IPS-NIHi11 (cell line): ENCODE measurements at places on chromosomes 4 and X.

DNA sequence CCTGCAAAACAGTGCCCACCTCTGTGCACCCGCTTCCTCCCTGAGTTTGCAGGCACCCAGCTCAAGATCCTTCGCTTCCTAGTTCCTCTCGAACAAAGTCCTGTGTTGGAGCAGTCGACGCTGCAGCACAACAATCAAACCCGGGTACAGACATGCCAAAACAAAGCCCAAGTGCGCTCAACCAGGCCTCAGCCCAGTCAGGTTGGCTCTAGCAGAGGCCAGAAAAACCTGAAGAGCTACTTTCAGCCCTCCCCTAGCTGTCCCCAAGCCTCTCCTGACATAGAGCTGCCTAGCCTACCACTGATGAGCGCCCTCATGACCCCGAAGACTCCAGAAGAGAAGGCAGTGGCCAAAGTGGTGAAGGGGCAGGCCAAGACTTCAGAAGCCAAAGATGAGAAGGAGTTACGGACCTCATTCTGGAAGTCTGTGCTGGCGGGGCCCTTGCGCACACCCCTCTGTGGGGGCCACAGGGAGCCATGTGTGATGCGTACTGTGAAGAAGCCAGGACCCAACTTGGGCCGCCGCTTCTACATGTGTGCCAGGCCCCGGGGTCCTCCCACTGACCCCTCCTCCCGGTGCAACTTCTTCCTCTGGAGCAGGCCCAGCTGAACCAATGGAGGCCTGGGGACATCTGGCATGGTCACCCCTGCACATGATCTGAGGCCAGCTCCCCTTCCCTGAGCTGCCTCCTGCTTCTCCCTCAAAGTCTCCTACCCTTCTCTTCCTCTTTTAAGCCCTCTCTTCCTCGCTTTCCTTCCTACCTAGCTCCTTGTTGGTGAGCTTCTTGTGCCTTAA is 6.9 kb downstream of the APEX2 start:
- DNase-seq = no peak

DNA sequence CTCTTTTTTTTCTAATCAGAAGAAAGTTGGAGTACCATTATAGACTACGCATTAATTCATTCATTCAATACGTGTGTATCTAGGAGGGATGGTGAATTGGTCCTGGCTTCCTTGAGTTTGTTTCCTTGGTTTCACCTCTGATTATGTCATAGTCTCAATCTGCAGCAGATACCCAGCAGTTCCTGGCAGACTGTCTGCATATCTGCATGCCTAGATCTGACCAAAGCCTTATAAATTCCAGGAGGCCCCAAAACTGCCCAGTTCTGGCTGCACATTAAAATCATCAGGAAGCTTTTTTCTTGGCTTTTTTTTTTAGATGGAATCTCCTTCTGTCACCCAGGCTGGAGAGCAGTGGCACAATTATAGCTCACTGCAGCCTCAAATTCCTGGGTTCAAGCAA is 27.2 kb upstream of the SLC34A2 start:
- DNase-seq = no peak

GRCh38 chr4:4496592-4497372 is 45.1 kb downstream of the STX18 start:
- no peak for DNase-seq

DNA sequence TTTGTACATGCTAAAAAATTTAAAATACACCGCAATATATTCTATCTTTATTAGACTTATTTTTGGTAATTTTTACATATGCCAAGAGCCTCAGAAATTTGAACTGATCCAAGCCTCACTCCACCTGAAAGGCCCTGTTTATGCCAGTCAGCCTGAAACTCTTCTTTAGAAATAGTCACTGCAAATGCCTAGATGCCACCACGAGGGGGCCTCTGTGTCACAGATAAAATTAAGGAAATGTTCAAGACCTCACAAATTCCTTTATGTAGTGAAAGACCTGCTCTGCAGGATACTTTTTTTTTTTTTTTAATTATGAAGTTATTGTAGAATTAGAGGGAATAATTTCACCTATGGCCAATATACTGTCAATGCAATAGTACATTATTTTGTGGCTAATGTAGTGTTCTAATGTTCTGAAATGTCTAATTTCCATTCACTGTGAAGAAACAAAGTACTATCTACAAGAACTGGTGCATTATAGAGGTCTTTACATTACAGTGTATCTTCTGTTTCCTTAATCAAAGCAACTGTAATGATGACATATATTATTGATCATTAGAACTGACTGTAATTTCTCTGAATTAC is 69.8 kb downstream of the DTHD1 start:
- DNase-seq = peak; percentile 40

DNA sequence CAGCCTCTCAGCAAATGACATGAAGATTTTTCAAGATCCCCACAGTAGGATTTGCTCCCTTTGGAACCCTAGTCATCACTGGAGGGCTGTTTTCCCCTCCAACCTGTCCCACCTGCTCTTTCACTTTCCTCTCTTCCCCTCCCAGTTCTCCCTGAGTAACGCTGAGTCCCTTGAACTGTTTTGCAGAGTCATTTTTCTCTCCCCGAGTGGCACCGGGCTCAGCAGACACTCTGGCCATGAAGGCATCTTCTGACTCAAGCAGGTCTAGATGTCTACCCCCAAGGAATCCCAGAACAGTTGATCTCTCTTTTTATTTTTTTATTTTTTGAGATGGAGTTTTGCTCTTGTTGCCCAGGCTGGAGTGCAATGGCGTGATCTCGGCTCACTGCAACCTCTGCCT is 52.2 kb downstream of the HTRA3 start:
- no peak for DNase-seq

DNA sequence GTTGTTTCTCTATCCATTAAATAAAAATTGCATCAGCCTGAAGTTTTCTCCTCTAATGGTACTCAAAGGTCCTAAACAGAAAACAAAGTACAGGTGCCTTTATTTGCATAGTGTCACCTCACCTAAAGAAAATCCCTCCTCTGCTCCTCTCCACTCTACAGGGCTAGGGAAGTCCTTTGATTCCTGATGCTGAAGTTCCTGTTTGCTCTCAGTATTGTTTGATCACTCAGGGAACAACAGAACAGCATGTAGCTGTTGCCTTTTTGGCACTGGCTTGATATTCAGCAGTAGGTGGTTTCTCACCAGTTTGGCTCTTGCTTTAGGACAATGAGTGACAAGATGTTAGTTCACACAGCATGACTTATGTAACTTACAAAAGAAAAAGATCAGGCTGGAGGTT is 156.2 kb upstream of the SLC7A11 start:
- peak; percentile 48 for DNase-seq

DNA sequence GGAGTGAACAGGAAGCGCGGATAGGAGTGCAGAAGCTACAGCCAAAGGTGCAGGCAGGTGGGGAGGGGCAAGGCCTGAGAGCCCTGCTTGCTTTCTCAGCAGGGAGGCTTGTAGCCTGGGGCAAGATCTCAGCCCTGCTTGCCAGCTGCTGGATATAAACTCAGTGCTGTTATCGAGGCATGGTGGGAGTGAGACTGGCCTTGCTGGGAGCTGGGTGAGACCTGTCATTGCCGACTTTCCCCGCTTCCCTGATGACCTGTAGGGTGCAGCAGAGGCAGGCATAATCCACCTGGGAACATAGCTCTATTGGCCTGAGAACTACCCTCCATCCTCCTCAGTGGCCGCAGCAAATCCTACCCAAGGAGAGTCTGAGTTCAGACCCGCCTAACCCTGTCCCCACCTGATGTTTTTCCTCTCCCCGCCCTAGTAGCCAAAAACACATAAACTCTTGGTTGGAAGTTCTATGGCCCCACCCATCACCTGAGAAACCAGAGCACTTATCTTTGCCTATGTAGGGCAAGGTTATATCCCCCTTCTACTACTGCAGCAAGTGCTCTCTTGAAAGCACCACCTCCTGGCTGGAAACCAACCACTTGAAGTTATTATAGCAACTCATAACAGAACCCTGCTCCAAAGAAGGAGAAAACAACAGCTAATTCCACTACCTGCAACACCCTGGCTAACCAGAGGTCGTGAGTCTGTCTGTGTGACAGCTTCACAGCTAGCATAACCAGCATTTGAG is 80.7 kb downstream of the FHIP1A start:
- peak; percentile 50 for DNase-seq

DNA sequence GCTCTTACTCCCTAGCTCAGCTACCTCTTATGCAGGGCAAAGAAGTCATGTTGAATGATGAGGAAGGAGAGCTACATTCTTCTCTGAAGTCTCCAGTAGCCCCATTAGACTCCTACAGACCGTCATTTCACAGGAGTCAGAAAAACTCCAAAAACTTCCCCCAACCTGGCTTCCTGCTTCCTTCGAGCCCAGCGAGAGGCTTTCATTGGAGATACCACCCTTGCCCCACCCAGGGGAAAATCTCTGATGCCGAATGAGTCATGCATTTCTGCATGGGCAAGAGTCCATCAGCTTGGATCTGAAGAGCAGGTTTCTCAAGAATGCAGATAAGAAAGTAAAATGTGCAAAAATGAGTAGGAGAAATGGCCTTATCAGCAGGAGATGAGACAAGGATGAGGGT is 53.0 kb downstream of the ARSF start:
- no peak for DNase-seq

GRCh38 chr4:171430495-171430894 is 382.7 kb upstream of the GALNTL6 start:
- DNase-seq = no peak

DNA sequence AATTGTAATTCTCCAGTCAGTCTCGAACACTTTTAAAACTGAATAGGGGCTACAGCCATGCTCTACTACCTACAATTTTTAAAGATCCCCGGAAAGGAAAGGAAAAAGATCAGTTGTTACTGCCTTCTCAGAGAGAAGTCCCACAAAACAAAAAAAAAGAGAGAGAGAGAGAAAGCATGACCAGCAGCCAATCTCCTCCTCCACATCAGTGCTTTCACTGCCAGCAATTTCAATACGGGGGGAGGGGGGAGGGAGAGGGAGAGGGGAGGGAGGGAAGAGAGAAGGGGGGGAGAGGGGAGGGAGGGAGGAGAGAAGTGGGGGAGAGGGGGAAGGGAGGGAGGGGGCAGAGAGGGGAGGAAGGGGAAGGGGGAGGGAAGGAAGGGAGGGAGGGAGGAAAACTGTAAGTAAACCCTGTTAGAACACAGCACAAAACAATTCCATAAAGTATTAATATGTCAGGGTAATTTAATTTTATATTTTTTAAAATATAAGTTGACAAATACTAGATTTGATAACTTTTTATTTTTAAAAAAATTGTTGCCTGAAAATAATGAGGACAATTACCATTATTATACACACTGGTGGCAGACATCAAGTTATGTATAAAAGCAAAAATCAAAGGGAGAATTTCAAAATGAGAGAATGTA is 108.0 kb downstream of the LRBA start:
- peak; percentile 39 for DNase-seq

DNA sequence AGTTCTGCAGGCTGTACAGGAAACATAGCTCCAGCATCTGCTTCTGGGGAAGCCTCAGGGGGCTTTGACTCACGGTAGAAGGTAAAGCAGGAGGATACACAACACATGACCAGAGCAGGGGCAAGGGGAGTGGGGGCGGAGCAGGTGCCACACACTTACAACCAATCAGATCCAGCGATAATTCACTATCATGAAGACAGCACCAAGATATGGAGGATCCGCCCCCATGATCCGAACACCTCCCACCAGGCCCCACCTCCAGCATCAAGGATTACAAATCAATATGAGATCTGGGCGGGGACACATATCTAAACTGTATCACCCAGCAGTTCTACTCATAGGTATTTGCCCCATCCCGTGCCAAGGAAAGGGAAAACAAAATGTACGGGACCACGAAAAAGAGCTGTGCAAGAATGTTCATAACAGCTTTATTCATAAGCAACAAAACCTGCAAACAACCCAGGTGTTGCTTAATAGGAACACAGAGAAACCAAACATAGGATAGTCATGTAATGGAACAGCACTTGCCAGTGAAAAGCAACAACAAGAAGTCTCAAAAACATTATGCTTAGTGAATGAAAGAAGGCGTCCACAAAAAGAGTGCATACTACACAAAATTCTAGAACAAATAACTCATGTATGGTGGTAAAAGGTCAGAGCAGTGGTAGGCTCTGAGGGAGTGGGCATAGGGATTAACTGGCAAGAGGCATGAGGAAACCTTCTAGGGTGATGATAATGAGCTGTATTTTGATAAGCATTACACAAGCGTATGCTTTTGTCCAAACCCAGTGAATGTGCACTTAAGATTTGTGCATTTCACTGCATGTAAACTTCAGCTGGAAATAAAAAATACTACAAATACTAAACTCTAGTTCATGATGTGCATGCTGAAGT is 130.9 kb upstream of the FAM9B start:
- no peak for DNase-seq

GRCh38 chr4:76801621-76802235 is 96.2 kb downstream of the SOWAHB start:
- DNase-seq = no peak

DNA sequence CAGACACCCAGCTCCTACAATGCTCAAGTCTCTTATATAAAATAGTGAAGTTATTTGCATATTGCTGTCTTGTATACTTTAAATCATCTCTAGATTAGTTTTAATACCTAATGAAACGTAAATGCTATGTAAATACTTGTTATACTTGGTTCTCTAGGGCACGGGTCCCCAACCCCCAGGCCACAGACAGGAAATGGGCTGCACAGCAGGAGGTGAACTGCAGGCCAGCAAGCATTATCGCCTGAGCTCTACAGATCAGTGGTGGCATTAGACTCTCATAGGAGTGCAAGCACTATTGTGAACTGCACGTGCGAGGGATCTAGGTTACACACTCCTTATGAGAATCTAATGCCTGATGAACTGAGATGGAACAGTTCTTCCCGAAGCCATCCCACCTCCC is 395.9 kb upstream of the EMCN start:
- DNase-seq = peak; percentile 25

DNA sequence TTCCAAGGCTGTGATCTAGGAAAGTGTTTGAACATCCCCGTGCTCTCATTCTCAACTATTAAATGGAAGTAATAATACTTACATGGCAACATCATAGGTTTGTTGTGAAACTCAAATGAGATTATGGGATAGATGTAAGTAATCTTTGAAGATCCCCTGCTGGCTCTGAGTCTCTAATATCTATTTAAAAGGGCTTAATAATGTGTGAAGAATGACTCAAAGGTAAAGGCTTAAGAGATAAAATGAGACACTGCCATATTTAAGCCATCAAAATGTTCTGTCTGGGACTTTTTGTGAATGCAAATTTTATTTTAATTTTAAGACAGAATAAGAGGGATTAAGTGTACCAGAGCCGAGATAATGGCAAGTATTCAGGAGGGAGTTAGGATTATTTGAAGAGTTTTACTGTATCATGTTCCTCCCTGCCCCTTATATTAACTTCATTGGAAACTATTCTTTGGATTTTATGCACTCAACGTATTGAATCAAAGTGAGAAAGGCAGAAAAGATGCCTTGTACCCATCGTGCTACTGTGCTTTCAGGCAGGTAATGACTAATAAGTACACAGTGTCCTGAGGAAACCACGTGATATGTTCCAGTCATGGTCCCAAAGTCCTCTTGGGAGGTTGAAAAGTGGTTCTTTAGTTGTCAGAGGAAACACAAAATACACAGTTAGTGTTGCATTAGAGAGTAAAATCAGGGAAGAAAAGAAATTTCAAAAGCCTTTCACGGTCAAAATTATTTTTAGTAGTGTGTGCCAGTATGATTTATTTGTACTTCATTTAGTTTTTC is 192.4 kb downstream of the RBM46 start:
- no peak for DNase-seq

GRCh38 chr4:187993827-187994226 is 1.7 kb upstream of the ZFP42 start:
- DNase-seq = no peak
